ENCODE measurements at places on chromosomes 3 and 15. TPM values are rescaled to one million over a fixed set of nuclear protein-coding genes. Genes with fewer than 3 reads are reported as not detected.

- no peak for DNase-seq
Observed at GRCh38 chr3:121231872-121232271, 313.9 kb downstream of the POLQ start.

The RPL22L1 gene
- total RNA-seq: 149 TPM

GRCh38 chr3:144771381-144771870 is 799.8 kb downstream of the DIPK2A start:
- DNase-seq: no peak

The TRIM71 gene
- total RNA-seq: 0.09 TPM

- DNase-seq: no peak
Observed at GRCh38 chr3:126473292-126474168, 2.2 kb downstream of the ZXDC start.

DNA sequence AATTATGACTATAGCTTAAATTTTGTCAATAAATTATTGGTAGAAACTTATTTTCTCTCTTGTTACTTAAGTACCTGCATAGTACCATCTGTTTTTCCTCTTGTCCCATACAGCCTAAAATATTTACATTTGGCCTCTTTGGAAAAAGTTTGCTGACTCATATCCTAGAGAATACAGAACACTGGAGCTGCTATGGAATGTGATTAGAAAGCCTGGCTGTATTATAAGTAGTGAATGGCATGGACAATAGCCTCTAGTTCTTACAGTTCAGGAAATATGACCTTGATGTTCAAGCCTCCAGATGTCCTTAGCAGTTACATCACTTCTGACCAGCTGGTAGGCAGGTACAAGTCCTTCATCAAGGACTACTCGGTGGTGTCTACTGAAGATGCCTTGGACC is 28.3 kb downstream of the ST8SIA2 start:
- DNase-seq: no peak

DNA sequence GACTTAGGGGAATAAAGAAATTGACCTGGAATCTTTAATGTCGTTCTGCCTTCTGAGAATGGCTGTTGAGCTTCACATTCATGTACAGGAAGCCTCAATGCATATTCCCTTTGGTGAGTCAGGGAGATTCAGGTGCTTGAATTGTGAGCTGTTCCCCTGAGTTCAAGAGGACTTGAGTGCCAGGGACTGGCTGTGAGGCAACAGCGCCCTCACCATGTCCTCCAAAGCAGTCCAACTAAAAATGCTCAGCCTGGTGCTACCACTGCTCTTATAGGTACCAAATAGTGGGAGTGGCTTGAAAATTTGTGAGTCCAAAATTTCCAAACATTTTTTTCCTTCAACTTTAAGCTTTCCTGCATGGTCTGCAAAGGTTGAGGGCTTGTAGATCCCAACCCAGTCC is 54.1 kb downstream of the LEO1 start:
- DNase-seq: peak; percentile 46

GRCh38 chr15:92480361-92480760 is 86.7 kb downstream of the ST8SIA2 start:
- DNase-seq: no peak

DNA sequence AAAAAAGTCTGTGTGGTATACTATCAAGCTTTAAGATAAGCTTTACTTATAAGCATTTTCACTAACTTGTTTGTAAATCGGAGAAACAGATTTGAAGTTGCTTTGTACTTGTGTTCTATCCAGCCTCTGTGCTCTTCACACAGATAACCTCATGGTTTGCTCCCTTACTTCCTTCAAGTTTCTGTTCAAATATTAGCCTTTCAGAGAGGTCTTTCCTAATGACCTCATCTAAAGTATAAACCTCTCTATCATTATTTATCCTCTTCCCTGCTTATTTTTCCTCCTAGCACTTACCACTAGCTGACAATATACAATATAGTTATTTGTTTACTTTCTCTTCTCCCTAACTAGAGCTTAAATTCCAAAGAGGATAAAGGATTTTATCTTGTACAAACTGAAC is 180.0 kb downstream of the CBLB start:
- DNase-seq: no peak

The DNAJA4 gene
- 34.0 TPM for total RNA-seq

The CLDN1 gene
- not detected for total RNA-seq

GRCh38 chr15:63221346-63221745 is 31.9 kb downstream of the RAB8B start:
- no peak for DNase-seq

GRCh38 chr3:183515968-183516851 is 39.3 kb downstream of the KLHL6 start:
- DNase-seq: peak; percentile 80

DNA sequence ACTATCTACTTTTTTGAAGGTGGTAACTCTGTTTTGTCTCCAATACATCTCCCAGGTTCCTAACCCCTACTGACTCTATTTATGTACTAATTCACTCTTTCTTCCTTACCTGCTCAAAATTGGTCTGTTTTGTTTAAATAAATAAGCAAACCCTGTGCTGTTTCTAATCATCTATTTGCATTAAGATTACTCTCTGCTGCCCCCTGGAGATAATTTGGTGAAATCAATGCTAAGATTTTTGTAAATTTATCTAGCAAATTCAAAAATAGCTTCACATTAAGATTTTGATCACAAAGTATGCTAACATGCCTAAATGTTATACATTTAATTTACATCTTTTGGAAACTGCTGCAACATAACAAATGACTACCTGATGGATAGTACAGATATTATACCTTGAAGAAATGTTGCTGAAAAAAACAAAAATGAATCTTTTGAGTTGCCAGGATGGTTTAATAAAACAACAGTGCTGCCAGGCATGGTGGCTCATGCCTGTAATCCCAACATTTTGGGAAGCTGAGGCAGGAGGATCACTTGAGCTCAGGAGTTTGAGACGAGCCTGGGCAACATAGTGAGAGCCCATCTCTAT is 4.4 kb upstream of the CD200R1 start:
- no peak for DNase-seq

DNA sequence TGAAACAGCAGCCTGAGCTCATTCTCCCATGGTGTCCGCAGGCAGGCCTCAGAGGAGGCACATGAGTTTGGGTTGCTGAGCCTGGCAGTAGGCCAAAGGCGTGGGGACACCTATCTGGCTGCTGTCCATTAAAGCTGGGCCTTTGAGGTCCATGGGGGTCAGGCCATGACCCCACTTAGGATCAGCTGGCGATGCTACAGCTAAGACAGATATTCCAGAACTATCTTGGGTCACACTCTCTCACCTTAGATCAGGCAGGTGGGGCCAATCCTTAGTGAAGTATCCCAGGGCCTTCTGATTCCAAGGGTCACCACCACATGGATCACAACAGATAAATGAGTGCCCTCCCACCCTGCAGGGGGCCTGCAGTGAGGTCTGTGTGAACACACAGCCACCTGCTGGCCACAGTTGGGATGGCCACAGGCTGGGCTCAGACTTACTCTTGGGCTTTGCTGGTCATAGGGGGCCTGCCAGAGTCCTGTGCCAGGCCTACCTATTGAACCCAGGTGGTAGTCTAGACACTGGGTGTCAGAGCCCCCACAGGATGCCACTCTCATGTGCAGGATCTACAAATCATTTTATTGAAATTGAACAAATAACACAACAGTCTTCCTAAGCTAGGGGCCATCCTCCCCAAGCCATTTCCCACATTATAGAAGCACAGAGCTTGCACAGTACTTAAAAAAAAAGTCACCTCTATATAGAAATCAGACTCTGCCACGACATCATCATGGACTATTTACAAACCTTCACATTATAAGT is 2.0 kb upstream of the HYAL2 start:
- DNase-seq: peak; percentile 78

The NANOGP8 gene
- total RNA-seq: not detected

- DNase-seq: no peak
Observed at GRCh38 chr3:111303760-111304159, 232.1 kb downstream of the NECTIN3 start.

- no peak for DNase-seq
Observed at GRCh38 chr3:27089068-27089467, 280.1 kb downstream of the NEK10 start.

The ISLR2 gene
- total RNA-seq: 0.14 TPM

DNA sequence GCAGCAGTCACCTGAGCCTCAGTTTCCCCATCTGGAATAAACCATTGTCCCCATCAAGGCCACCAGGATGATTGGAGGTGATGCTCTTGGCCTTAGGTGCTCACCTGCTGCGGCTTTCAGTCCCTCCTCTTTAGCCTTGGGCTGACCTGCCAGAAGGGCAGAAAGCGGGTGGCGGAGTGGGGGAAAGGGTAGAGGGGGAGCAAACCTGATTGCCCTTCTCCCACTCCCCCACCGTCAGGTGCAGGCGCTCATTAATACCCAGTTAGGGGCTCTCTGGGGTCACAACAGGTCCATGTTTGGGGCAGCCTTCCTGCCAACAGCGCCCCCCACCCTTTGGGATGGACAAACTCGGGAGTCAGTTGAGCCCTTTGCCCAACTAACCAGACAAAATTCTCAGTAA is 50.5 kb downstream of the GRIP2 start:
- DNase-seq: no peak

DNA sequence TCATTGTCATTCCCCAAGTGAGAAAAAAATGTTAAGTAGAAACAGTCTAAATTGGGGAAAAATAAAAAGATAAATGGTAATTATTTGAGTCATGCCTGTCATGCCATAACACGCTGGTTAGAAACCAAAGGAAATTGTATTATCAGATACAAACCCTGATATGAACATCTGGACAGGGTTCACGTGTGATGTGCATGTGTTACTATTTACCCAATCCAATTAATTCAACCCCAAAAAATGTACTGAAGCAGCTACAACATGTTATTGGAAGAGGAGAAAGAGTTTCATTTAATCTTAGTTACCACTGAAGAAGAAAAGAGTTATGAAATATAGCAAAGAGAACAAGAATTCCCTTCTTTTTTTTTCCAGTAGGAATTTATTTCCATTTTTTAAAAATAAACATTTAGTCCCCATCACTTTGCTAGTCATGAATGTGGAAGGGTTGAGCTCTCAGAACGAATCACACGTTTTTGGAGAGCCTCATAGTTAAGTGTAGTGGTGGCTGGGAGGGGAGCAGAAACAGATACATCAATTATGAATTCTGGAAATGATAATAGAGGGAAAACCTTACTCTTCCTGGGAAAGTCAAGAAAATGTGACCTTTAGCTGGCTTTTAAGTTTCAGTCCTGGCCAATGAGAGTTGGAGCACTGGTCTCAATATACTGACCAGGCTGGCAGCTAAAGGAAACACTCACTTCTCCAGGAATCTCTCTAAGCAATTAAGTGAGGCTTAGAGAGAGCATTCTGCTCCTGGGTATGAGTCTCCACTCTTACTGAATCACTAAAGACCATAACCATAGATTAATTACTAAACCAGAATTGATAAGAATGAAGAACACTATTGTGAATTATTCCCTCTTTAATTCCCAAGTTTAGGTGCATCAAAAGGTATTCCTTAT is 796.5 kb downstream of the GRM7 start:
- DNase-seq: no peak

DNA sequence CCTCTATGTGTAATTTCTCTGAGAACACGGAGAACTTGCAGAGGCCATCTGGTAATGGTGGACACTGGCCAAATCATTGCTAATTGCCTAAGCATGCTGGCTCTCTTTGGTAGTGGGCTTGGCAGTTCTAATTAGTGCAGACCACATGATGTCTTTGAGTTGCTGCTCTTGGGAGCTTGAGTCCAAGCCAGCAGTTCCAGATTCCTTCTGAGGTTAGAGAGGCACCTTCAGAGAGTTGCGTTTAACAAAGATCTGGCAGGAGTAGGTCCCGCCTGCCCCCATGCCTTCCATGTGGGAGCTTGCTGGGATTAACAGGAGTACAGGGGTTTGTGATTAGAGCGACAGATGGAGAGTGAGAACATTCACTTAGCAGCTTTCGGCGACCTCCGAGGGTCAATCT is 449.0 kb upstream of the LMCD1 start:
- no peak for DNase-seq

DNA sequence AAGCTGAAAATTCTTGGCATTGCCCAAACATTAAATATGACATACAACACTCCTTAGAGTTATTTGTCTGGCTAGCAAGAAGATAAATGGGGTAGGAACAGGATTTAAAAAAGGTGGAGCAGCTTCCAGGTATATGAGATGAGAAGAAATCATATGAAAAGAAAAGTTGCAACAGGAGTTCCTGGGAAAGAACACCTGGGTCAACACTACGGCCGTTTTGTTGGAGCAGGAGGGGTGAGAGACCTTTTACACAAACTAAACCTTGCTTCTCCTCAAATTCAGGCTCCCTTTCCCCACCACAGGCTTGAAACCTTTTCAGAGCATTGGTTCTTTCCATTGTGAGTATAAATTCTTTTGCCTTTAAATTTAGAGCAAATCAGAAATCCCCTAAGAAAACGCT is 18.8 kb upstream of the GUCA1C start:
- no peak for DNase-seq

GRCh38 chr15:57732526-57733331 is 26.2 kb downstream of the POLR2M start:
- peak; percentile 56 for DNase-seq

DNA sequence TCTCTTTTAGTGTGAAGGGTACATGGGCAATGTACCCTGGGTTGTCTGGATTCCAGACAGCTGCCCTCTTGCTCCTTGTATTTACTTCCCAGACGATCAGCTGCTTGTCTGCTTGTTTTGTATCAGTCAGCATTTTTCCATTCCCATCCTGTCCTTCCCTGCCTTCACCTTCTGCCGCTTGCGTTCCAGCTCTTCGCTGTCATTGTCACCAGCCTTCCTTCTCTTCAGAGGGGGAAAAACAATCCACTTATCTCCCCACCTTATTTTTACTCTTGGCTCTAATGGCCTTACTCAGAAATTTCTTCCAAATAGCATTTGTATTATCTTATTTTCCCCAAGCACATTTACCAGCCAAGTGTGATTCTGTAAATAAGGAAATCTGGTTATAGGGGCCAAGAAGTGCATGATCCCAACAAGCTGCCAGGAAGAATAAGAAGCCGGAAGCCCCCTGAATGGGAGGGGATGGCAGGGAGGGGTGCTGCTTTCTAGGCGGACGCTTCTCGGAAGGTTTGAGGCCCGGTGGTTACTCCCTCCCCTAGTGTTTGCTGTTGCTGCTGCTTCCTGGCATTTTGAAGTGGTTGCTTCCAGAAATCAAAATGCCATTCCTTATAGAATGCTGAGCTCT is 497.6 kb downstream of the NTRK3 start:
- no peak for DNase-seq

The RAD51 gene
- 83.3 TPM for total RNA-seq

DNA sequence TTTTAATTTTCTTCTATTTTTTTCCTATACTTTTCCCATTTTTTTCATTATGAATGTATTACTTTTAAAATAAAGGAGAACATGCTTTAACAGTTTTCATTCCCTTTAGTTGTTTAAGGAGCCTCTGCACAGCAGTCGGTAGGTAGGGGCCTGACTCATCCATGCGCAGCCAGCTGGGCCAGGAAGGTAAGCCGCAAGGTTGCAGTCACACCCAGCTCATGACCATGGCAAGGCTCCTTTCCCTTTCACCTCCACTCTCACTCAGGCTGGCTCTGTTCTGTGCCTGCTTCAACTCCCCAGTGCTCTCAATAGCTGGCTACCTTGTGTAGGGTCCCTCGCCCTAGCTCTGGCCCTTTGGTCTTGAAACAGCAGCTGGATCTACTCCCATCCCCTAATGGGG is 17.4 kb upstream of the ANKRD34C start:
- DNase-seq: no peak

DNA sequence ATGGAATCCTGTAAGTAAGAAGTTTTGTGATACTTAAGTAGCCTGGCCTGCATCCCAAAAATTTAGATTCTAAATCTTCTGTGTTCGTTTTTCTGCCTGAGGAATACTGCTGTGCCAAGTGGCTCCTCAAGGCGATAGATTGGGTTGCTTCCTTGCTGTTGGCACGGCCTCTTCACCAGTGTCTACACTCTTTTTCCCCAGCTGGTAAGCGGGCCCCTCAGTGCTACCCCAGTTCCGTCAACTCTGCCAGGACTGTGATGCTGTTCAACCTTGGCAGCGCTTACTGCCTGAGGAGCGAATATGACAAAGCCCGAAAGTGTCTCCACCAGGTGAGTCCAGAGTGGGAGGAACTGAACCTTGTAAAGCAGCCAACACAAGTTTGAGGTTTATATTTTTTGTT is 53.3 kb upstream of the TRIM71 start:
- no peak for DNase-seq

All from activated CD8-positive, alpha-beta memory T cell treated with anti-CD3 and anti-CD28 coated beads, Interleukin-2, amount 10 ng/mL, durations not matched to agents 7 days and 5 days (primary cell).